ENCODE measurements at places on chromosomes 11 and 22.

DNA sequence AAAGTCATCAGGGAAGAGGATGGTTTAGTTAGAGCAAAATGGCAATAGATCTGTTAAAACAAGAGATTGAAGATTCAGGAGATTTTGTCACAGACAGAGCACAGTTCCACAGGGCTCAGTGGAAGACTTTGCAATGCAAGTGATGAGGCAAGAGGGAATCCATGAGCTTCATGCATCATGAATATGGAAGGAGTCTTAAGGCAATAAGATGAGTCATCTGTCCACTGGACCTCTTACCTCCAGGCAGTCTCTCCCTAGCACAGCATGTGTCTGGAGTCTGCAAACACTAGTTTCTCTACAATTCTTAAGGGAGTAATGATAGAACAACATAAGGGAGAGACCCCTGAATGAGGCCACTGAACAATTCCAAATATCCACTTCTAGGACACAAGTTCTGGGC is 245.7 kb downstream of the NXPE2 start:
- no peak for DNase-seq

GRCh38 chr11:121535129-121535796 is 82.5 kb upstream of the SORL1-AS1 start:
- DNase-seq: no peak

GRCh38 chr22:44459551-44459950 is 38.5 kb downstream of the RTL6 start:
- no peak for DNase-seq

DNA sequence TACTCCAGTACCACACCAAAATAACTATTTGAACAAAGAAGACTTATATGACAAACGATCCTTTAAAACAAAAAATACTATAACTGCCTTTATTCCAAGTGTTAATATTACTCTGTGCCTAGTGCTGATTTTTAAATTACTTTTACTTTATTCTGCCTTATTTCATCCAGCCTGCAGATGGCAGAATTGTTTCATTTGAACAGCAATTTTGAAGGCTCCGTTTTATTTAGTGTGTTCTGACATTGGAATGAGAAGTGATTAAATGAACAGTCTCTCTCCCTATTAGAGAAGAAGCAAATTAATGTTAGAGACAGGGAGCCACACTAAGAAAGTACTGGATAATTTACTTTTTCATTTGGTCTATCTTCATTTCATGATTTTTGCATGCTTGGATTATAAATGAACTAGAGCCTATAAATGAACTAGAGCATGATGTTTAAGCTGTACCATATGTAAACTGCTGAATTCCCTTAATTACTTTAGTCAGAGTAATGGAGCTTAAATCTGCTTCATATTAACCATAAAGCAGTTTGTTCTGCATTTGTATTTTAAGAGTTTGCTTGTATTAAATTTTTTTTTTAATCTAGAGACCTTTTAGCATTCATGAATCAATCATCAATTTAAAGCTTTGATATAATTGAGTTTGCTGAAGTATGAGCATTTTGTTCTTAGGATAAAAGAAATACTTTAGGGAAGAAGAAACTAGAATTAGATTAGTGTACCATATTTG is 9.8 kb downstream of the PDHX start:
- no peak for DNase-seq

- no peak for DNase-seq
Measured at GRCh38 chr11:1968454-1969002, 21.4 kb downstream of the MRPL23 start.

DNA sequence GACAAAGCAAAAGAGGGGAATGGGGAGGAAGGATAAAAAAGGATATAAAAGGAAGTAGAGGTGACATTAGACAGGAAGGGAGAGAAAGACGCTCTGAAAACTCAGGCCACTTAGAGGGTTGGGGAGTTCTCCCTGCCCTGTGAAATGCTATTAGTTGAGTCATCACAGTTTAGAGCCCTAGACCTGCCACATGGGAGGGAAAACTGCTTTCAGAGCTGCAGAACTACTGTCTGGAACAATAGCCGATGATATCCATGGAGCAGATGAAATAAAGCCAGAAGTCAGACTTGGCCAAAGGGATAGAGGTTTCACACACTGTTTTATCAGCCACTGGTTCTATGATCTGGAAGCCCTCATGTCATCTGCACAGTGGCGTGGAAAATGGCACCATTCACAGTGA is 157.9 kb downstream of the NCAM1 start:
- DNase-seq: no peak

GRCh38 chr11:1920909-1921573 is 1.5 kb downstream of the TNNT3 start:
- no peak for DNase-seq

DNA sequence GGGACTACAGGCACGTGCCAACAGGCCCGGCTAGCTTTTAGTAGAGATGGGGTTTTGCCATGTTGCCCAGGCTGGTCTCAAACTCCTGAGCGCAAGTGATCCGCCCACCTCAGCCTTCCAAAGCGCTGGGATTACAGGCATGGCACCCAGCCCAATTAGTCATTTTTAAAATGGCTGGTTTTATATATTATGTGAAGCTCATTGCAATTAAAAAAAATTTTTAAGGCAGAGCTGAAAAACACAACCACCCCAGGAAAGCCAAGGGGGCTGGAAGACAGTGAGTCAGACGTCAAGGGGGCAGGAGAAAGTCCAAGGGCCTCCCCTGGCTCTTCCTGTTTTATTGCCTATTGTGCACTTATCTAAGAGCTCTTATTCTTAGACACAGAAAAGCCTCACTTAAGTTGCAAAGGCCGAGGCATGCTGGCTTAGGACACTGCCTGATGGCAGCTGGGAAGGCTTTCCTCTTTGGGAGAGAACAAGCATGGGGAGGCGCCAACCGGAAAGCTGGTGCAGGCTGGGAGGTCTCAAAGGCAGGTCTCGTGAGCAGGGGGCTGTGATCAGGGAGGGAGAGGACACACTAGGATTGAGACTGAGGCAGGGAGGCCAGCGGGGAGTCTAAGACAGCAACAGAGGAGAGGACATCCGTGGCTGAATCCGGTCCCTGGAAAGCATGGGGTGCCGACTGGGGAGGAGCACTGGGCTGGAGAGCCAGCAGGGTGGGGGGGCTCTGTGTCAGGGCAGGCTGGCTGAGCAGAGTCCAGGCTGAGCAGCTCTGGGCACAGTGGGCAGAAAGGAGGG is 11.1 kb upstream of the OSM start:
- DNase-seq: no peak

DNA sequence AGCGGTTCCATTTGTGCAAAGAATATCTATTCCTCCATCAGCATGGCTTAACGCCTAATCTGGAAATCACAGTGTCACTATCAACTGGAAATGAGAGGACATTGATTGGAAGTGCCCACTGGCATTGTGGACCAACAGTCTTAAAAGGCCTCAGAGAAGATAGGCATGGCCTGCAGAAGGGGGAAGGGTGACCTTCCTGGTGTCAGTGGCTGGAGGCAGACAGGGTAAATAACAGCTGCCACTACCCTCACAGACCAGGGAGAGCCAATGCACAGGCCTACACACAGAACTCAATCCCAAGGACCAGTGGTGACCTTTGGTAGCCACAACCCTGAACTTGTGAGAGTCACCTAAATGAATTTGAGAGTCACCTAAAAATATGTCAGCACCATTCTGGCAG is 36.0 kb downstream of the DDIAS start:
- no peak for DNase-seq

DNA sequence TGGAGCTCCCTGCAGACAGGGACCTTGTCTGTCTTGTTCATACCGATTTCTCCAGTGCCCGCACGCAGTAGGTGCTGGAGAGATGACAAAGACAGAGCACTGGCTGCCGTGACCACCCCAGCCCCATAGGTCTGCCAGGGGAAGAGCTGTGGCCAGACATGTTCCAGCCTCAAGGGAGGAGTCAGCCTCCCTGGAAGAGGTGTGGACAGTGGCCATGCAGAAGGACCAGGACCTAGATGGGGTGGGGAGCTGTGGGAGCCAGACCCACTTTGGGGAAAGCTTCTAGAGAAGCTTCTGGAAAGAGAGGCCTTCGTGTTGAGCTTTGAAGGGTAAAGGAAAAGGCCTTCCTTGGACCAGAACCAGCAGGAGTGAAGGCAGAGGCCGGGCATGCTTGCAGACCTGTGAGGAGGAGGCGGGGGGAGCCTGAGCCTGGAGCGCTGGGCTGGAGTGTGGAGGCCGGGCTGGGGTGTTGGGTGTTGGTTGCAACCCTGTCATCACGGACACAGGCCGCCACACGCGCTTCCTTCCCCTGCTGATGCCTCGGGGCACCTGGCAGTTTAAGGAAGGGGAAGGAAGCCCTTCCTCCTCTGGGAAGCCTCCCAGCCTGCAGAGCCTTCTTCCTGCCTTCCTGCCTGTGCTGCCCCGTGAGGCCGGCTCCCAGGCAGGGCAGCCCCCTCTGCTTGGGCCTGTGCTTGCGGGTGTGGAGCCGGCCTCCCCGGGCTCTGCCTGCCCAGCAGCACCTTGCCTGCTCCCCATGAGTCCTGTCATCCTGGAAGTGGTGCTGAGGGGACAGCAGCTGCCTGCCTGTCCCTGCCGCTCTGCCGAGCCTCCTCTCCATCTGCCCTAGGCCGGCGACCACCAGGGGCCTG is 12.3 kb downstream of the RELT start:
- DNase-seq: no peak

- DNase-seq: no peak
Measured at GRCh38 chr11:61541598-61541997, 33.0 kb downstream of the LRRC10B start.

GRCh38 chr11:71301046-71301857 is 48.9 kb upstream of the SHANK2 start:
- DNase-seq: no peak

- peak; percentile 13 for DNase-seq
Measured at GRCh38 chr11:122656631-122657101, 1.1 kb downstream of the UBASH3B start.

- DNase-seq: no peak
Measured at GRCh38 chr22:44597616-44598015, 99.6 kb upstream of the RTL6 start.

- DNase-seq: no peak
Measured at GRCh38 chr11:65293909-65294381, 20.7 kb upstream of the CDC42EP2 start.

- DNase-seq: no peak
Measured at GRCh38 chr11:119309953-119310681, 6.8 kb downstream of the MCAM start.

DNA sequence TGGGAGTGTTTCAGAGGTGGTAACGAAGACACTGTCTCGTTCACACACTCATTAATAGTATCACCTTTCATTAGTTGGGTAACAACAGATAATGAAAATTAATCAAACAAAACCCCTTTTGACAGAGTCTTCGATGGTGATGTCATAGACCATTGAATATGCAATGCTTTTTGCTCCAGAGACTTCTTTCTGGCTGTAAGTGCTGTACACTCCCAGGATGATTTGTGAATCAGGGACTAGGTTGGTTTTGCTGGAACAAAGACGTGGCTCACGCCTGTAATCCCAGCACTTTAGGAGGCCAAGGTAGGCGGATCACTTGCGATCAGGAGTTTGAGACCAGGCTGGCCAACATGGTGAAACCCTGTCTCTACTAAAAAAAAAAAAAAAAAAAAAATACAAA is 9.5 kb upstream of the RASSF10 start:
- DNase-seq: no peak

- DNase-seq: no peak
Measured at GRCh38 chr11:26626346-26626745, 54.3 kb upstream of the MUC15 start.

- no peak for DNase-seq
Measured at GRCh38 chr22:35961480-35962295, 66.9 kb downstream of the RBFOX2 start.

- no peak for DNase-seq
Measured at GRCh38 chr11:134409552-134410429, 2.3 kb downstream of the B3GAT1 start.

- DNase-seq: peak; percentile 26
Measured at GRCh38 chr22:37546437-37547250, 13.6 kb upstream of the CDC42EP1 start.

DNA sequence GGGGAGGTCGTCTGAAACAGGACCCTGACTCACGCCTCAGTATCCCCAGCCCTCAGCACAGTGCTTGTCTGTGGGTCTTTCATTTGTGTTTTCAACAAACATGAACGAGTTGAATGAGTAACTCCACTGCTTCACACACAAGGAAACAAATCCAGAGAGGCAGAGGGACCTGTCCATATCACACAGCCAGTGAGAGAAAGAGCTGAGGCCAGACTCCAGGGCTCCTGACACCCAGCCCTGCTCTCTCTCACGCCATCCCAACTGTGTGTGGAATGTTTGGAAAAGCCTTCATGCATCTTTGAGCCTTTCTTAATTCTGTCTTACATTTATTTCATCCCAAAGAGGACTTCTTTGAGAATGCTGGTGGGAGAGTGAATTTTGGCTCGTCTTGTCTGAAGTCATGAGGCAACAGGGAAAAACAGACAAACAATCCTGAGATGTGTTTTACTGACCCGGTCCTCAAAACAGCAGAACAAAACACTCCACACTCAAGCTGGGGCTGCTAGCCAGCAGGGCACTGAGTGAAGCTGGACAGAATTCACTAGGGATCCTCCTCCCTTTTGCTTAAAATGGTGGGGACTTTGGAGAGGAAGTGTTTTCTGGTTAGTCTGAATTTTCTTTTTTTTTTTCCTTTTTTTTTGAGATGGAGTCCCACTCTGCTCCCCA is 19.7 kb upstream of the ALG8 start:
- DNase-seq: no peak

DNA sequence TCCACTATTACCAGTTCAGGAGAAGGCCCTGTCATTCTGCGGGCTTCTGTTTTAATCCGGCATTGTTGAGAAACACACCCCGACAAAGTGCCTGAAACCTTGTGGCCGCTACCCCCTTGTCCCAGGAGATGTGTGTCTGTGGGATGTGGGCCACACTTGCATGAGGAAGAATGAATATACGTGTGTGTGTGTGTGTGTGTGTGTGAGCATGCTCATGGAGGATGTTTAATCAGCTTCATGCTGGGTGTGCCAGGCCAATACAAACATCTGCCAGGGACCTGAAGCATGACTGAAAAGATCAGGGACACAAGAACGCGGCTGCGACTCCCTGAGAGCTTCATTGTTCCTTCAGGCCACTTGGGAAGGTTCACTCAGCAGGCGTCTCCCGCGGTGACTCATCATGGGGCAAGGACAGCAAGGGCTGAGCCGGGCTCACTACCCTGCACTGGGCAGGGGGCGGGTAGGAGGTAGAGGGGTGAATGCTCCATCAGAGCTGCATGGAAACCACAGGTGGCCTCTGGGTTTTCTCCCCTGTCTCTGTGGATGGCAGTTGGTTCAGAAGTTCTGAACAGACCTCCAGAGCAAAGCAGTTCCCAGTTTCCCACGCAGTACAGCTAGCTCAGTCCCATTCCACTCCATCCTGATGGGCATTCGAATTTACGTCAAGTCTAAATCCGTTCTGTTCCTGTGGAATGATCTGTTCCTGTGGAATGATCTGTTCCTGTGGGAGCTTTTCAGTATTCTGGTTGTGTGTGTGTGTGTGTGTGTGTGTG is 7.0 kb upstream of the MALAT1 start:
- DNase-seq: peak; percentile 94

GRCh38 chr11:118442301-118442700 is 6.0 kb downstream of the KMT2A start:
- DNase-seq: no peak
